DND-41 (cell line): ENCODE measurements at places on chromosomes 13 and 19.

DNA sequence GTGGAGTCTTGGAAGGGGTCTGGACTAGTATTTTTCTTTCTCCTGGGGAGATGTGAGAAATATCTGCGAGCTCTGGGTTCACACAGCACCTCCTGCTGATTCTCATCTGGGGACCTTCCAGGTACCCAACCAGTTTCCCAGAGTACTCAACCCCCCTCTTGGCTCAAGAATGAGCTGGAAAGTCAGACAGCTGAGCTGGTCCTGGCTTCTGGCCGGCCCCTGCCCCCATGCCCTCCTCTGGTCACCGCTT, 2.2 kb upstream of the PDE4A start:
- peaks cover 49% of the 10 kb centered on the region for H3K27me3 ChIP-seq
- no peak overlapping the region for H3K27ac ChIP-seq
- peaks cover 44% of the 10 kb centered on the region for H3K4me1 ChIP-seq
- no peak for DNase-seq
- H3K36me3 ChIP-seq = no peaks in the 10 kb centered on the region

DNA sequence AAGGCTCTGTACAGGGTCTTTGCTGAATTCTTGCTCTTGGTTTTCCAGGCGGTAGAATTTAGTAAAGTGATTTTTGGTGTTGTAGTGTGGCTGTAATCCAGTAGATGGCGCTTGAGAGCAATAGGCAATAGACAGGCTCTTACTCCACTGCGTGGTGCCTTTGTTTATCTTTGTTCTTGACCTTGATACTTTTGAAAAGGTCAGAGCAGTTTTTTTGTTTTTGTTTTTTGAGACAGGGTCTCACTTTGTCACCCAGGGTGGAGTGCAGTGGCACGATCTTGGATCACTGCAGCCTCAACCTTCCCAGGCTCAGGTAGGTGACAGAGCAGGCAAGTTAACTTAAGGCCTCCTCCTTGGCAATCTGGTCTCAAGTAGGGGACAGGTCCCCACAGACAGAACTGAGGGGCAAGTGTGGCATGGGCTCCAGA, 12.2 kb upstream of the LILRA5 start:
- H3K4me3 ChIP-seq = no peak overlapping the region
- H3K36me3 ChIP-seq = no peaks in the 10 kb centered on the region
- peaks cover 7% of the 10 kb centered on the region for H3K4me1 ChIP-seq

GRCh38 chr13:39379118-39379517, 223.9 kb downstream of the LHFPL6 start:
- H3K4me3 ChIP-seq = no peak overlapping the region
- H3K27ac ChIP-seq = no peak overlapping the region
- no peaks in the 10 kb centered on the region for H3K27me3 ChIP-seq
- H3K36me3 ChIP-seq = no peaks in the 10 kb centered on the region
- no peaks in the 10 kb centered on the region for H3K4me1 ChIP-seq

GRCh38 chr19:3140667-3141038, 4.8 kb downstream of the GNA15 start:
- H3K36me3 ChIP-seq = peaks cover 80% of the 10 kb centered on the region
- peak overlapping the region; percentile 86 for H3K27ac ChIP-seq
- no peak overlapping the region; the same call in 1 of the 2 replicates for H3K4me3 ChIP-seq
- H3K27me3 ChIP-seq = no peaks in the 10 kb centered on the region
- peaks cover 74% of the 10 kb centered on the region for H3K4me1 ChIP-seq

DNA sequence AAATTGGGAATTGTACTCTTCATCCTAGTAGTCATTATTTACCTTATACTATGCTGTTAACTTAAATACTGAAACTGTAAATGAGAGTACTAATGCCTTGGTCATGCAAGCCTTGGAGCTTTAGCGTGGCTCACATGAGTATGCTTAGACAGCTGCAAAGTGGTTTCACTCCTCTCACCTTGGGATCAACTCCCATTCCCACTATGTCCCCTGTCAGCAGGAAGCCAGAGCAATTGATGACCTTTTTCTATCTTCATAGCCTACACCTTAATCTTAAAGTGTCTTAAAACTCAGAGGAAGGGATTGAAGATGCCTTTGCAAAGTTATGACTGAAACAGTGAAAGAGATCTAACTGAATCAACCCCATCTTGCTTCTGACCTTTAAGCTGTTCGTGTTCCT, 33.2 kb upstream of the CEACAM8 start:
- H3K4me1 ChIP-seq = no peaks in the 10 kb centered on the region
- no peak overlapping the region for H3K4me3 ChIP-seq
- no peak overlapping the region for H3K27ac ChIP-seq
- H3K36me3 ChIP-seq = no peaks in the 10 kb centered on the region
- peaks cover 3% of the 10 kb centered on the region for H3K27me3 ChIP-seq
- DNase-seq = no peak

DNA sequence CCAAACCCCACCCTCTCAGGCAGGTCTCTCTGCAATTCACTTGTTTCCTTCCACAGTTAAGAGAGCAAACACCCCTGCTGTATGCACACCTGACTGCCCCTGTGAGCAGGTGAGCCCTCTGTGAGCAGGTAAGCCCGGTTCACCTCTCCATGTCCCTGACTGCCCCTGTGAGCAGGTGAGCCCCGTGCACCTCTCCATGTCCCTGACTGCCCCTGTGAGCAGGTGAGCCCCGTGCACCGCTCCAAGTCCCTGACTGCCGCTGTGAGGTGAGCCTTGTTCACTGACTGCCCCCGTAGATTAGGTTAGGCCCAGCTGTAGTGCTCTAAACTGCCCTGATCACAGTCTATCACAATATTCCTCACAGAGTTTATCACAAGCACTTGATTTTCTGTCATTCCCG, 29.2 kb downstream of the TMTC4 start:
- H3K4me1 ChIP-seq = no peaks in the 10 kb centered on the region
- peaks cover 80% of the 10 kb centered on the region for H3K36me3 ChIP-seq
- H3K4me3 ChIP-seq = no peak overlapping the region
- DNase-seq = no peak
- no peak overlapping the region for H3K27ac ChIP-seq

GRCh38 chr13:100433475-100433874, 155.1 kb downstream of the GGACT start:
- H3K27me3 ChIP-seq = no peaks in the 10 kb centered on the region
- no peak overlapping the region for H3K4me3 ChIP-seq
- no peak overlapping the region for H3K27ac ChIP-seq
- no peaks in the 10 kb centered on the region for H3K36me3 ChIP-seq
- no peaks in the 10 kb centered on the region for H3K4me1 ChIP-seq
- no peak for DNase-seq

DNA sequence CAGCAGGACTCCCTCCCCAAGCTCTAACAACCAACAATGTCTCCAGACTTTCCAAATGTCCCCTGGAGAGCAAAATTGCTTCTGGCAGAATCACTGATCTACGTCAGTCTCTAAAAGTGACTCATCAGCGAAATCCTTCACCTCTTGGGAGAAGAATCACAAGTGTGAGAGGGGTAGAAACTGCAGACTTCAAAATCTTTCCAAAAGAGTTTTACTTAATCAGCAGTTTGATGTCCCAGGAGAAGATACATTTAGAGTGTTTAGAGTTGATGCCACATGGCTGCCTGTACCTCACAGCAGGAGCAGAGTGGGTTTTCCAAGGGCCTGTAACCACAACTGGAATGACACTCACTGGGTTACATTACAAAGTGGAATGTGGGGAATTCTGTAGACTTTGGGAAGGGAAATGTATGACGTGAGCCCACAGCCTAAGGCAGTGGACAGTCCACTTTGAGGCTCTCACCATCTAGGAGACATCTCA, 6.2 kb upstream of the CEACAM5 start:
- no peak overlapping the region for H3K4me3 ChIP-seq
- H3K27ac ChIP-seq = no peak overlapping the region
- H3K4me1 ChIP-seq = no peaks in the 10 kb centered on the region
- H3K27me3 ChIP-seq = peaks cover 4% of the 10 kb centered on the region
- no peak for DNase-seq
- H3K36me3 ChIP-seq = no peaks in the 10 kb centered on the region

- peaks cover 7% of the 10 kb centered on the region for H3K27me3 ChIP-seq
- DNase-seq = no peak
- H3K27ac ChIP-seq = no peak overlapping the region
- H3K4me1 ChIP-seq = no peaks in the 10 kb centered on the region
Observed at GRCh38 chr13:43864921-43865320, 14.6 kb downstream of the CCDC122 start.

GRCh38 chr13:24644036-24644435, 36.2 kb upstream of the ATP12A start:
- H3K36me3 ChIP-seq = no peaks in the 10 kb centered on the region
- H3K4me3 ChIP-seq = no peak overlapping the region
- DNase-seq = no peak
- H3K27me3 ChIP-seq = peaks cover 4% of the 10 kb centered on the region
- no peak overlapping the region for H3K27ac ChIP-seq

- H3K27ac ChIP-seq = peak overlapping the region; percentile 70
- H3K27me3 ChIP-seq = no peaks in the 10 kb centered on the region
- H3K36me3 ChIP-seq = peaks cover 32% of the 10 kb centered on the region
- peaks cover 37% of the 10 kb centered on the region for H3K4me1 ChIP-seq
- DNase-seq = peak; percentile 31
Observed at GRCh38 chr19:17719730-17720400, 585 bp downstream of the MAP1S start.

DNA sequence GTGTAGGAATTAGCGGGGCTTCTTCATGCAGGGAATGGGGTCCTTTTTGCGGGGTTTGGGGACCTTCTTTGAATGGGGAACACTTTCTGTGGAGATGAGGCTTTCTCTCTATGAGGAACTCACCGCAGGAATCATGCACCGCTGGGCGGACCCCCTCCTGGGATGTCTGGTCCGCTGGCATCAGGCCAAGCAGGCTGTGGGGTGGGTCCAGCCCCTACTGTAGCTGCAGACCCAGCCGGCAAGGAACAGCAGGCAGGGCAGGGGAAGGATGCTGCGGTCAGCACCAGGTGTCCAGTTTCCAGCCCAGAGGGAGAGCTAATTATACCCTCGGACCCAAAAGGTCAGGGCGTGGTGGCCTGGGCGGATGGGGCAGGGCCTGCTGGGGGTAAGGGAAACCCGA, 1.8 kb downstream of the MYBPC2 start:
- no peaks in the 10 kb centered on the region for H3K27me3 ChIP-seq
- peaks cover 15% of the 10 kb centered on the region for H3K4me1 ChIP-seq
- no peak overlapping the region for H3K4me3 ChIP-seq
- H3K27ac ChIP-seq = no peak overlapping the region

- DNase-seq = no peak
- no peak overlapping the region for H3K4me3 ChIP-seq
- H3K4me1 ChIP-seq = peaks cover 19% of the 10 kb centered on the region
- no peaks in the 10 kb centered on the region for H3K27me3 ChIP-seq
- H3K27ac ChIP-seq = no peak overlapping the region
Observed at GRCh38 chr19:49860336-49861102, 6.9 kb downstream of the PNKP start.

- no peak overlapping the region for H3K4me3 ChIP-seq
- H3K27ac ChIP-seq = no peak overlapping the region
- H3K27me3 ChIP-seq = no peaks in the 10 kb centered on the region
- no peaks in the 10 kb centered on the region for H3K4me1 ChIP-seq
- DNase-seq = no peak
Observed at GRCh38 chr19:13396250-13397080, 109.8 kb downstream of the CACNA1A start.

DNA sequence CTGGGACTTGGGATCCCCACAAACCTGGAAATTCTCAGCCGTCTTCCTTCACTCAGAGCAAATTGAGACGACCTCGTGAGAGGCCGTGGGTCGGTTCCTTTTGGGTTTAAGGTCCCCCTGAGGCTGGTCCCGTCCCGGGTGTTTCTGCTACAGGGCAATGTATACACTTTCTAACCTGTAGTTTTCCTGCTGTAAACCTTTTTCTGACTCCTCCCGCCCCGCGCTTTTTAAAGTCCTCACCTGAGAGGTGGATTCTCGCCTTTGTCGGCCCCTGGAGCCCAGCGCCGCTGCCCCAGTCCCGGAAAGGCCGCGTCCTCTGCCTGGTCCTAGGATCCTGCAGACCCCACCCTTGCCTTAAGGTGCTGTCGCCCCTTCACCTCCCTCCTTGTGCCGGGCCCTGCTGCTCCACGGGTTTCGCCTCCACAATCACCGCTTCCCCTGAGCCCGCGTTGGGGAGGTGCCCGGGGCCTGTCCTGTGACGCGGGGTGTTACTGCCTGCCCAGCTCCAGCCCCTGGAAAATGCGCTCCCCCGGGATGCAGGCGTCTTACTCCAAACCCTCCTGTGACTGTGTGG, 391 bp downstream of the ZNF761 start:
- H3K4me3 ChIP-seq = peak overlapping the region; percentile 75
- peaks cover 33% of the 10 kb centered on the region for H3K36me3 ChIP-seq
- peak; percentile 35 for DNase-seq

- DNase-seq = peak; percentile 80
- no peak overlapping the region for H3K27ac ChIP-seq
- no peaks in the 10 kb centered on the region for H3K27me3 ChIP-seq
- no peak overlapping the region for H3K4me3 ChIP-seq
Observed at GRCh38 chr13:42969565-42970172, 22.4 kb downstream of the EPSTI1 start.
